ENCODE measurements at places on chromosomes 11 and 22.

GRCh38 chr11:102320679-102321078 is 3.4 kb downstream of the BIRC3 start:
- DNase-seq = no peak

GRCh38 chr22:46213052-46213451 is 37.0 kb downstream of the CDPF1 start:
- DNase-seq = no peak

DNA sequence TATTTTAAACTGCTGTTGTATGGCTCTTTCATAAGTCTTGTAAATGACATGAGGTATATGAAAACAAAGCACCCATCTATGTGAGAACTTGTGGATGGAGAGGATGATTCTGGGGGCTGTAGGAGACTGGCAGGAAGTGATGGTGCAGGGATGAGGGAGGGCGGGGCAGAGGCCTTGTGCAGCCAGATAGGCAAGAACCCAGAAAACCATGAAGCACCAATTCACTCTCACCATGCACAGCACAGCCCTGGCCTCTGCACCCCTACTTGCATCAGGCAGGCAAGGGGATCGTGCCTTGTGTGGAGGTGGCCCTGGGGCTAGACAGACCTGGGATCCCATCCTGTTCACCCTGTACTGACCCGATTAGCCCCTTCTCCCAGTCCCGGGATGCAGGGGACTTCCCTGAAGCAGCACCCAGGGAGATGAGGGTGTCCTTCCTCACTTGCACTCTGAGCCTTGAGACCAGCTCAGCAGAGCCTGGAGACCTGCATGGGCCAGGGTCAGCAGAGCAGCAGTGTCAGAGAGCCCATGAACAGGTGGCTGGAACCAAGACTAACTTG is 85.5 kb downstream of the MORC2 start:
- no peak for DNase-seq

- DNase-seq = peak; percentile 86
Observed at GRCh38 chr11:33774736-33775466, 581 bp upstream of the FBXO3 start.

DNA sequence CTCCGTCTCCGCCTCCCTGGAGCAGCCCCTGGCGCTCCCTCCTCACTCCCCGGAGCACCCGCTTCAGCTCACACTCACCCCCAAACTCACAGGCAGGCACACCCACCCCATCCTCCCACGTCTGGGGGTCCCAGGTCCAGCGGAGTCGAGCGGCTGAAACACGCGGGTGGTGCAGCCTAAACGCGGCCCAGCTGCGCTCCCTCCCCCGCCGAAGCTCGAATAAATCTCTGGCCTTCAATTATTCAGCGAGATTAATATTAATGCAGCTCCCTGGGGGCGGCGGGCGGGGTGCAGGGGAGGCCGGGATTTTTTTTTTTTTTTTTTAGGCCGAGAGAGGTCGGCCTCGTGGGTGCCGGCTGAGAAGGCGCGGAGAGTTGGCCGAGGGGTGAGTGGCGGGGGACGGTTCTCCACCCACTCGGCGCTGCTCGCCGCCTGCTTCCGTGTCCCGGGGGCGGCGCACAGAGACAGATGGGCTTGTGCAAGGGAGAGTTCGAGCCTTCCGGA is 524 bp upstream of the SLC1A2 start:
- peak; percentile 87 for DNase-seq

DNA sequence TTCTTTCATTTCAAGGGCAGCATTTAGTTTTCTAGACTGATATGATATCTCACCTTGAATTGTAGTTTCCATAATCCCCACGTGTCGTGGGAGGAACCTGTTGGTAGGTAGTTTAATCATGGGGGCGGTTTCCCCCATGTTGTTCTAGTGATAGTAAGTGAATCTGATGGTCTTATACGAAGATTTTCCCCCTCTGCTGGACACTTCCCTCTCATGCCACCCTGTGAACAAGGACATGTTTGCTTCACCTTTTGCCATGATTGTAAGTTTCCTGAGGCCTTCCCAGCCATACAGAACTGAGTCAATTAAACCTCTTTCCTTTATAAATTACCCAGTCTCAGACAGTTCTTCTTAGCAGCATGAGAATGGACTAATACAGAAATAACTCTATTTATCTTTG is 851.1 kb upstream of the FAT3 start:
- DNase-seq = no peak

DNA sequence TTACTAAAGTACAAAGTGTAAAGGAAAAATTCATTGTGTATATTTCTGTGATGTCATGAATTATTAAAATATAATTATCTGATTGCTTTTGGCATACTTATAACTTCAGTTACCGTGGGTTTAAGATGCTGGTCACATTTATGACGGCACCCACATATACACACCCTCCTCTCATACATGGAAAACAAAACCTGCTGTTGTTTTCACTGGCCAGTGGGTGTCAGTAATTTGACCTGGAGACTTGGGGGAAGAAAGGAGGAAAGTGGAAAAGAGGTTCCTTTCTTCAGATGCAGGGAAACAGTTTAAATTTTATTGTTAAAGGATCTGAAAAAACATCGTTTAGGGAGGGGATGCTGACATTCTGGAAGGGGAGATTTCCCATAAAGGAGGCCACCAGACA is 742 bp upstream of the BBOX1 start:
- DNase-seq = no peak

Data from retina (tissue), 1 donor.